Liver (tissue), 10 donors: ENCODE measurements at places on chromosomes 7 and 10. TPM values are rescaled to one million over a fixed set of nuclear protein-coding genes. Genes with fewer than 3 reads are reported as not detected.

GRCh38 chr10:75111907-75112679 is 637 bp downstream of the SAMD8 start:
- peaks cover 4% of the 10 kb centered on the region for H3K4me1 ChIP-seq
- no peak for DNase-seq
- H3K4me3 ChIP-seq: peak overlapping the region; percentile 99

DNA sequence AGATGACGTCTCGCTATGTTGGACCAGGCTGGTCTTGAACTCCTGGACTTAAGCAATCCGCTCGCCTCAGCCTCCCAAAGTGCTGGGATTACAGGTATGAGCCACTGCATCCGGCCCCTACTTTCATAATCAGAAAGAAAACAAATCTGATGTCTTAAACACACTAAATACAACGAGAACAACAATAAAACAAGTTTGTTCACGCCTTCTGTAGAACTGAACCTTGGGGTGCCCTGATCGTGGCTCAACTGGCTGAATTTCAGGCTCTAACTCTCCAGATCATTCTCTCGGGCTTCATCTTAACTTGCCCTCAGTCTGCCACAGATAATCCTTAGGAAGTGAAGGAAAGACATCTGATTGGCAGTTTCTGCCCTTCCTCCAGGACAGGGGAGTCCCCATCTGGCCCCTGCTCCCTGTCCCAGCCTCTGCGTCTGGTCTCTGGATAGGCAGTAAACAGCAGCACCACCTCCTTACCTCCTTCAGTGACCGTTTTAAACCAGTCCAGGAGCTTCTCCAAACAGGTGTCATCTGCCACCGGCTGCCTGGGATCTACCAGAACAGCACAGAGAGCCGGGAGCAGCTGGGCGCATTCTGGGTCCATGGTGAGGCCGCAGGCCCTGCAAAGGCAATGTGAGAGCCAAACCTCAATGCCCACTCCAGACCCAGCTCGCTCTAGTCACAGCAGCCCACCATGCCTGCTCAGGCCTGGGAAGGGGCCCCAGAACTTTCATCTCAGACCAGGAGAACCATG is 1.3 kb downstream of the BRAT1 start:
- DNase-seq: no peak
- peaks cover 16% of the 10 kb centered on the region for H3K4me1 ChIP-seq
- H3K27ac ChIP-seq: no peak overlapping the region
- H3K36me3 ChIP-seq: peaks cover 3% of the 10 kb centered on the region

DNA sequence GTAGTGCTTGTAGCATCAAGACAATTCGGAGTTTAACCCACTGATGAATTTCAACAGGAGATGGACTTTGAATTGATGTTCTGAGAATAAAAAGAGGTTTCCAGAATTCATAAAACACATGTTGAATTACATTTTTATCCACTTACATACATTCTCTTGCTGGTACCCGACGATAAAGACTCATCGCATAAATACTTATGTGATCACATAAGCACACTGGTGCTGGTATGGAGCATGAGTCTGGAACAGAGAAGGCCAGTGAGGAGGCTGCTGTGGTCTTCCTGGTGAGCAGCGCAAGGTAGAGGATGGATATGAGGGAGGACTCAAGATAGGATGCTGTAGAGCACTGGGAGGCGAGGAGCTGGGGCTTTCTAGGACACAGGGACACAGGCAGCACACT is 109.0 kb downstream of the RNF216 start:
- H3K27me3 ChIP-seq: no peaks in the 10 kb centered on the region
- no peak overlapping the region for H3K27ac ChIP-seq
- H3K4me3 ChIP-seq: no peak overlapping the region
- H3K4me1 ChIP-seq: peaks cover 10% of the 10 kb centered on the region
- H3K36me3 ChIP-seq: no peaks in the 10 kb centered on the region
- DNase-seq: no peak

GRCh38 chr10:21976739-21977138 is 26.8 kb downstream of the DNAJC1 start:
- no peaks in the 10 kb centered on the region for H3K36me3 ChIP-seq
- no peak overlapping the region for H3K4me3 ChIP-seq
- H3K27ac ChIP-seq: no peak overlapping the region
- peaks cover 2% of the 10 kb centered on the region for H3K4me1 ChIP-seq
- no peak for DNase-seq

Gene PNLIPRP2
- not detected for total RNA-seq

DNA sequence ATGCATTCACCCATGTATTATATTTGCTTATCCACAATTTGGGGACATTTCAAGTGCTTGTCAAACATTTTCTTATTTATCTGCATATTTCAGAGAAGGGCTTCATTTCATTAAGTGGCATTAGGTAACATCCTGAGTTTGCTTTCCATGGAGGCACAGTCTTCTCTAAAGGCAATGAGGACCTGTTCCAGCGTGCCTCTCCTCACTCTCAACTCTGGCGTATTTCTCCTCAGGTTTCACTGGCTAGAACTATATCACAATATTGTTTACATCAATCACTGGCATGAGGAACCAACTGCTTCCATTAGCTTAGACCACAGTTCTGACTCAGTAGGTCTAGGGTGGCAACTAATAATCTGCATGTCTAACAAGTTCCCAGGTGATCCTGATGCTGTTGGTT is 177.2 kb downstream of the TAX1BP1 start:
- no peak overlapping the region for H3K4me3 ChIP-seq
- no peak for DNase-seq
- no peaks in the 10 kb centered on the region for H3K4me1 ChIP-seq
- H3K36me3 ChIP-seq: no peaks in the 10 kb centered on the region
- H3K27me3 ChIP-seq: no peaks in the 10 kb centered on the region

- peaks cover 43% of the 10 kb centered on the region for H3K4me1 ChIP-seq
- no peak overlapping the region for H3K4me3 ChIP-seq
- H3K27ac ChIP-seq: peak overlapping the region; percentile 95
- no peaks in the 10 kb centered on the region for H3K27me3 ChIP-seq
- no peak for DNase-seq
These were observed 27.1 kb downstream of the LMTK2 start for GRCh38 chr7:98133621-98134303.

Gene ADRB1
- 0.05 TPM for total RNA-seq

- no peak for DNase-seq
- no peaks in the 10 kb centered on the region for H3K36me3 ChIP-seq
- no peaks in the 10 kb centered on the region for H3K27me3 ChIP-seq
- no peak overlapping the region for H3K27ac ChIP-seq
These were observed 322.6 kb downstream of the TFEC start for GRCh38 chr7:115708013-115708341.

DNA sequence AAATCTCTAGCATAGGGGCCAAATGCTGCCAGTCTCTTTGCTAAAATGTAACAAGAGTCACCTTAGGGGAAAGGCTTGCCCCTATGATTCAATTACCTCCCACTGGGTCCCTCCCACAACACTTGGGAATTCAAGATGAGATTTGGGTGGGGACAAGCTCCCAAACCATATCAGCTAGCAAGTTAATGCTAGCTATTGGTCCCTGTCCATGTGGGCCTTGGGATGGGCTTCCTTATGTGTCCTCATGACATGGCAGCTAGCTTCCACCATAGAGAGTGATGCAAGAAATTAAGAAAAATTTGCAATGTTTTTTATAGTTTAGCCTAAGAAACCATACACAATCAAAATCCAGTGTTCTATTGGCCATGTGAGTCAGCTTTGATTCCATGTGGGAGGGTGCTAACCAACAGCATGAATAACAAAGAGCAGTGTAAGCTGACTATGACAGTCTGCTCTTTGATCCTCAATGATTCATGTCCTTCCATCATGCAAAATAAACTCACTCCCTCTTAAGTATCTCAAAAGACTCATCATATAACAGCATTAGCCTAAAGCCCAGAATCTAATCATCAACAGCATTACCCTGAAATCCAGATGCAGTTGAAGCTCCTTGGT is 21.7 kb upstream of the ZNF365 start:
- no peaks in the 10 kb centered on the region for H3K36me3 ChIP-seq
- H3K27me3 ChIP-seq: no peaks in the 10 kb centered on the region
- DNase-seq: no peak
- no peaks in the 10 kb centered on the region for H3K4me1 ChIP-seq
- no peak overlapping the region for H3K4me3 ChIP-seq

GRCh38 chr7:46581268-46581667 is 660.2 kb upstream of the IGFBP3 start:
- H3K36me3 ChIP-seq: no peaks in the 10 kb centered on the region
- H3K4me3 ChIP-seq: no peak overlapping the region
- H3K27me3 ChIP-seq: no peaks in the 10 kb centered on the region
- DNase-seq: no peak
- H3K4me1 ChIP-seq: no peaks in the 10 kb centered on the region

Gene MYOF
- 5.7 TPM for total RNA-seq

- H3K27ac ChIP-seq: no peak overlapping the region
- H3K27me3 ChIP-seq: no peaks in the 10 kb centered on the region
- H3K36me3 ChIP-seq: no peaks in the 10 kb centered on the region
These were observed 173.5 kb downstream of the SEMA3E start for GRCh38 chr7:83475420-83475819.

Gene OR6B1
- not detected for total RNA-seq

DNA sequence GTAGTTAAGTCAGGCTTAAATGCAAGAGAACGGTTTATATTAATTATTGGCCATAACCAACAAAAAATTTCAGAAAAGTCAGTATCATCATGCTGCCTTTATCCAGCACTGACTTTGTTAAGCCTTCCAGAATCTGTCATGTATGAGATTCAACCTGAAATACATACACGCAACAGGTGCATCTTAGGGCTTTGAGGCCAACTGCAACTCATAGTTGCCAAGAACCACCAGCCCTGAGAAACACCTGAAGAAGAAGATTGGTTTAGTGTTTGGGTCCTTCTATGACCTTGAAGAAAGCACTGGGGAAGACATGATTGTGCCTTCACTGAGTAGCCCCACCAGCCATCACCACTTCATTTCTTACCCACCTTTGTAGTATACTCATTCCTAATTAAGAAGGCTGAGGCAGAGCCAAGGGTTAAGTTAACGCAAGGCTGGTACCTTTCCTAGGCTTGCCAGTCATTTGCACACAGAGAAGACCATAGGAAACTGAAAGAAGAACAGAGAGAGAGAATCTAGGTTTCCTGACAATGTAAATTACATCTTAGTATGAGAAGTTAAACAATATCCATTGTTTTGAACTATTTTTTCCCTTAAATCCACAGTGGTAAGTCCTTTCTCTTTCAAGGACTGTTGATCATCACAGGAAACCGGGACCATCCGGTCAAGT is 200.1 kb upstream of the PRKCQ start:
- no peaks in the 10 kb centered on the region for H3K27me3 ChIP-seq
- H3K27ac ChIP-seq: no peak overlapping the region
- no peaks in the 10 kb centered on the region for H3K4me1 ChIP-seq
- no peaks in the 10 kb centered on the region for H3K36me3 ChIP-seq
- H3K4me3 ChIP-seq: no peak overlapping the region

DNA sequence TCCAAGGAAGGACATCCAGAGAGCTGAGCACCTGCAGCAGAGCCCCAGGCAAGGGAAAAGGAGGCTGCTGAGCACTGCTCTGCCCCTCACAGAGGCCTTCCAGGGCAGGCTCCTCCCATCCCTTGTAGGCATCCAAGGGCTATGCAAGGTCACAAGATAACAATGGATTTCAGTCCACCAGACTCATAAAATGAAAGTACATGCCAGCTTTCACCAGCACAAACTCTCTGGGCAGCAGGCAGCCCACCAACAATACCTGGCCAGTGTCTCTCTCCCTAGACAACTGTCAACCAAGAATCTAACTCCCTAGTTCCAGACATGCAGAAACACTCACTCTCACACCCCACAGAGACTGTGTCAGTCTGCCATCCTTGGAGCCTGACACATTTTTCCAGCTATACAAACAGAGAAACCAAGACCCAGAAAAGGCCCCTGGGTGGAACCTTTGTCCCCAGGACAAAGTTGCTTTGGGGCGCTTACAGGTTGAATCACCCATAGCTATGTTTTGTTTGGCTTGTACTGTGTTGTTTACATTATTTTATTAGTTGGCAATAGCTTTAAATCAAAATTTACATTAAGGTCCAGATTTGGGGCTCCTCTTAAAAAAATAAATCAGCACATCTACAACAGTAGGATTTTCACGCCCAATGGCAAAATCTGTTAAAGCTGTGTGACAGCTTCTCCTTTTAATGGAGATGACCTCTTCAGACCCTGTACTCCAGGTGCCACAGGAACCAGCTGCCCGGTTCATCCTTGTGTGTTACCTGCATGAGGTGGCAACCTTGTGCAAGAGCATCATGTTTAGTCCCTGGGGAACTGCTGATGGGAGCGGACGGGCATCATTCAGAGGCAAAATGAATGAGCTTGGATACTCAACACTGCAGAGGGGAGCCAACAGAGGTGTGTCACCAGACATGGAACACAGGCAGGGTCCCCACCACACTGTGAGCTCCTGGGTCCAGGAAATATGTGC is 5.2 kb downstream of the GRID1 start:
- no peaks in the 10 kb centered on the region for H3K36me3 ChIP-seq
- H3K4me1 ChIP-seq: peaks cover 25% of the 10 kb centered on the region
- no peak overlapping the region for H3K27ac ChIP-seq
- H3K4me3 ChIP-seq: no peak overlapping the region
- DNase-seq: no peak

- no peaks in the 10 kb centered on the region for H3K27me3 ChIP-seq
- H3K36me3 ChIP-seq: peaks cover 8% of the 10 kb centered on the region
- DNase-seq: no peak
- peaks cover 1% of the 10 kb centered on the region for H3K4me1 ChIP-seq
- H3K27ac ChIP-seq: no peak overlapping the region
These were observed 129.2 kb downstream of the APBB1IP start for GRCh38 chr10:26567351-26567721.

GRCh38 chr7:128076796-128077271 is 45.6 kb upstream of the LRRC4 start:
- no peaks in the 10 kb centered on the region for H3K27me3 ChIP-seq
- H3K27ac ChIP-seq: no peak overlapping the region
- H3K4me3 ChIP-seq: no peak overlapping the region
- H3K36me3 ChIP-seq: peaks cover 12% of the 10 kb centered on the region

GRCh38 chr7:151754142-151754590 is 122.7 kb downstream of the PRKAG2 start:
- H3K27ac ChIP-seq: peak overlapping the region; percentile 61
- H3K4me1 ChIP-seq: peaks cover 2% of the 10 kb centered on the region
- H3K27me3 ChIP-seq: no peaks in the 10 kb centered on the region
- DNase-seq: no peak
- H3K4me3 ChIP-seq: no peak overlapping the region

Gene TAC1
- not detected for total RNA-seq

- H3K36me3 ChIP-seq: no peaks in the 10 kb centered on the region
- H3K4me1 ChIP-seq: no peaks in the 10 kb centered on the region
- H3K27ac ChIP-seq: no peak overlapping the region
- H3K27me3 ChIP-seq: no peaks in the 10 kb centered on the region
These were observed 89.2 kb downstream of the ADCY1 start for GRCh38 chr7:45663167-45663921.

GRCh38 chr7:51444936-51445335 is 128.3 kb upstream of the COBL start:
- no peak for DNase-seq
- no peaks in the 10 kb centered on the region for H3K4me1 ChIP-seq
- no peaks in the 10 kb centered on the region for H3K36me3 ChIP-seq
- H3K27me3 ChIP-seq: no peaks in the 10 kb centered on the region
- no peak overlapping the region for H3K27ac ChIP-seq

Gene C10orf62
- total RNA-seq: 0.56 TPM

Gene ABHD11
- 5.1 TPM for total RNA-seq

GRCh38 chr10:131453721-131454634 is 142.5 kb upstream of the TCERG1L start:
- no peak overlapping the region for H3K27ac ChIP-seq
- peaks cover 6% of the 10 kb centered on the region for H3K4me1 ChIP-seq
- H3K4me3 ChIP-seq: no peak overlapping the region
- DNase-seq: peak; percentile 83

Gene BAZ1B
- 31.3 TPM for total RNA-seq

Gene SNCG
- total RNA-seq: 0.84 TPM

- H3K4me3 ChIP-seq: no peak overlapping the region
- no peak for DNase-seq
- no peaks in the 10 kb centered on the region for H3K36me3 ChIP-seq
These were observed 62.8 kb downstream of the SAMD9 start for GRCh38 chr7:93054975-93055374.

Gene NUDT13
- 1.4 TPM for total RNA-seq

Gene GALNT17
- total RNA-seq: 0.37 TPM

Gene CARD11
- 1.2 TPM for total RNA-seq
